Natural killer cell (primary cell): ENCODE measurements at places on chromosomes 12 and 14. TPM values are rescaled to one million over a fixed set of nuclear protein-coding genes. Genes with fewer than 3 reads are reported as not detected.

DNA sequence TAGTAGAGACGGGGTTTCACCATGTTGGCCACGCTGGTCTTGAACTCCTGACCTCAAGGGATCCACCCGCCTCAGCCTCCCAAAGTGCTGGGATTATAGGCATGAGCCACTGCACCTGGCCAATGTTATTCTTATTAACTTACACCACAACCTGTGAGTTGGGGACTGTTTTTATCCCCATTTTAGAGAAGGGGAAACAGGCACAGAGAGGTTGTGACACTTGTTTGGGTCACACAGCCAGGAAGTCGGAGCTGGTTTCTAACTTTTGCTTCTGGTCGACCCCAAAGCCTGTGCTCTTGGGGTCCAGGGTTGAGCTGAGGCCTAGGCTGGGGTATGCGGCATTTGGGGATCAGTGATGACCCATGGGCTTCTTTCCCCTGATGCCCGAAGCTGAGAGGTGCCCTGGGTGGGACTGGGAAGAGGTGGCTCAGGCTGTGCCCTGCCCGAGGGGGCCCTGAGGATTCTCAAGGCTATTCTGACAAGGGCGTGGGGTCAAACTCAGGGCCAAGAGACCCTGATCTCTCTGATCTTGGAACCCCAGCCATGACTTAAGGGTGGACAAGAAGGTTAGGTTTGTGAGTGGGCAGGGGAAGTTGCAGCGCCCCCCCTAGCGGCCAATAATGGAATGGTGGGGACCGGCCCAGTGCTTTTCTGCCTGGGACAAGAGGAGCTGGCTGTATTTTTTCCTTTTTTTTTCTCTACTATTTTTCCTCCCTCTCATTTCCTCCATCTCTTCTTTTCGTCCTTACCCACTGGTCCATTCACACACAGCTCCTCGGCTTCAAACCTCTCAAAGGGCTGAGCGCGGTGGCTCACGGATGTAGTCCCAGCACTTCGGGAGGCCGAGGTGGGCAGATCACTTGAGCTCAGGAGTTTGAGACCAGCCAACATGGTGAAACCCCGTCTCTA, 3.0 kb downstream of the SDSL start:
- no peak overlapping the region for H3K4me3 ChIP-seq
- DNase-seq: peak; percentile 59
- no peaks in the 10 kb centered on the region for H3K36me3 ChIP-seq
- H3K27me3 ChIP-seq: no peaks in the 10 kb centered on the region
- H3K27ac ChIP-seq: no peak overlapping the region
- peaks cover 13% of the 10 kb centered on the region for H3K4me1 ChIP-seq

DNA sequence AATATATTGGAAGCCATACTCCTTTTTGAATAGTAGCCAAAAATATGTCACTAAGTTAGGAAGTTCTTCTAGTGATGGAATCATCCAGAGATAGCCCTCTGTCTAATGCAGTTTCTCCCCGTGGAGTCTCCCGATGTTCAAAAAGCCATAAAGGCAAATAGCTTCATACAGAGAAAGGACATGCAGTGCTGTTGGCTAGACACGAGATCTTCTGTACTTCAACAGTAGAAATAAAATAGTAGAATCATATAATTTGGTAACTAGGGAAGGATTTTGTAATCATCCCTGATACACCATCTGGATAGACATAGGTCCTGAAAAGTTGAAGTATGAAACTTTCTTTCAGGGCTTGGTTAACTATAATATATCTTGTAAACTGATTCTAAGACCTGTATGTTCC, 27.6 kb downstream of the LRFN5 start:
- no peak overlapping the region for H3K27ac ChIP-seq
- H3K36me3 ChIP-seq: no peaks in the 10 kb centered on the region
- no peak for DNase-seq
- H3K4me3 ChIP-seq: no peak overlapping the region
- no peaks in the 10 kb centered on the region for H3K27me3 ChIP-seq

DNA sequence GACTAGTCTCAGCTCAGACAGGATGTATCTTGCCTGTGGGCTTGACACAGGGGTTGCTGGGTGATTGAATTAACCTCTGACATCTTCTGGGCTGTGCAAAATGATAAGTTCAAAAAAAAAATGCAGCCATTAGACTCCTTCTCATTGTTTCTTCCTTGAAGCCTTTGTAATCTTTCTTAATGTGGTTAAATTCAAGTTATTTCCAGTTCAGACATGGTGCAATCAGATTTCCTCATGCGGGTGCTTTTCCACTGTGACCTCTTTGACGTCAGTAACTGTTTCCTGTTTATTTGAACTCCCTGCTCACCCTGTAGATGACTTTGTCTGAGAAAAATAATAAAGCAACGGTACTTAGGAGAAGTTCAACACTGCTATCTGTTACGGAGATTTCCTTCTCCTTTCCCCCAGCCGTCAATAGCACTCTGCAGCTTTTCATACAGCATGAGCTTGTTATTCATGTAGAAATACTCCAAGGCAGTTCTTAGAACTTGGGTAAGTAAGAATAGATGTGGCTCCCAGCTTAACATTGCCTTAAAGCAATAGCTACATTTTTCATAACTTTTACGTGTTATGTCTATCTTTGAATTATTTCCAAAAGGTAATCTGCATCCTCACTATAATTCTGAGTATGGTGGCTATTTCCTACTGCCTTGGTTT, 155.5 kb downstream of the PRKCH start:
- H3K27ac ChIP-seq: peak overlapping the region; percentile 99
- H3K4me3 ChIP-seq: no peak overlapping the region

GRCh38 chr14:31419967-31420318, 407 bp downstream of the HEATR5A start:
- peak overlapping the region; percentile 98 for H3K4me3 ChIP-seq
- peaks cover 6% of the 10 kb centered on the region for H3K4me1 ChIP-seq
- no peaks in the 10 kb centered on the region for H3K27me3 ChIP-seq
- H3K36me3 ChIP-seq: no peaks in the 10 kb centered on the region

DNA sequence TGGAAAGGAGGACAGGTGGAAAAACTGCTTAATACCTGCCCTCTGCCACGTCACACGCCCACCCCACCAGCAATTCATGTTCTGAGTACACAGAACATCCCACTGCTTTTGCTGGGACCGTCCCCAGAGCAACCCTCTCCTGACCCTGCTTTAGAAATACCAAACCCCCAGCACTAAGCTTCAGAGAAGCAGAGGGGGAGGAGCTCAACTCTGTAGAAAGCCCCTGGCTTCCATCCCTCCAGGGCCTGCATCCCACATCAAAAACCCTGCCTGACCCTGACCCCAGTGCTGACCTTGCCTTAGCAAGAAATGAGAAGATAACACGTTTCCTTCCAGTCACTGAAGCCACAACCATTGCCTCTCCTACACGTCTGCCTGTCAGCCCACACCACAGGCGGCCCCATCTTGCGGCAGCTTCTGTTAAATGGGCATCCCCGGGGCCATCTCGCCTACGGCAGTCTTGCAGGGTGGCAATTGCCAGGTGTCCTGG, 19.7 kb downstream of the VDR start:
- no peak overlapping the region for H3K27ac ChIP-seq
- no peak overlapping the region for H3K4me3 ChIP-seq
- H3K36me3 ChIP-seq: no peaks in the 10 kb centered on the region
- peaks cover 3% of the 10 kb centered on the region for H3K27me3 ChIP-seq
- DNase-seq: peak; percentile 57
- H3K4me1 ChIP-seq: peaks cover 44% of the 10 kb centered on the region

DNA sequence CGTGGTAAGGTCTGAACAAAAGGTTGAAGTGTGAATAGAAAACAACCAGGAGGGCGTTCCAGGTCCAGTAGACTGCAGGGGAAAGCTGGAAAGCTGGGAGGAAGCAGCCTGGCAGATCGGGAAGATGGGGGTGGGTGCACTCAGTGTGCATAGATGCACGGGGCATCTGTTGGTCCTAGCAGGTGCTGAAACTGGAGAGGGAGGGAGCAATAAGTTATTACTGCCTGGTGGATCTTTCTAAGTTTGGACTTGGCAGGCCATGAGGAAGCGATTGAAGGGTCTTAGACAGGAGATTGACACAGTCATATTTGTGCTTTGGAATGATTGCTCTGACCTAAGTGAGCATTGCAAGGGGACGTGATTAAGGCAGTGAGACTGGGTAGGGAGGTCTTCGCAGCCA, 194.4 kb downstream of the EFCAB11 start:
- H3K27me3 ChIP-seq: no peaks in the 10 kb centered on the region
- no peak overlapping the region for H3K27ac ChIP-seq
- peaks cover 8% of the 10 kb centered on the region for H3K4me1 ChIP-seq

DNA sequence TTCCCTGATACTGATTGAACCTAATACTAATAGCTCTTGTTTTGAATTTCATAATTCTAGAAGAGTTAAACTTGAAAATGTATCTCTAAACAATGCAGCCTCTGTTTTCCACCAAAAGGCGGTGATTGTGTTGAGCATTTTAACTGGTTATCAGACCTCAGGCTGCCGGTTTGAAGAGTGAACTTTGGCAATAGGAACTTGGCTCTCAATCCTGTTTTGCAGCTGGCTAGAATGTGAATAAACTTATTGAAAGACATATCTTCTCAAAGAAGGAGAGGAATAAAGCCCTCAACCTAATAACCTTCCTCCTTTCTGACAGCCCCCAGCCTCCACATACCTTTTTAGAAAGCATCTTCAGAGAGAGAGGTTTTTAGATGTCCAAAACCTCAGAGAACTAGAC, 105.4 kb downstream of the SRGAP1 start:
- H3K27ac ChIP-seq: no peak overlapping the region
- no peaks in the 10 kb centered on the region for H3K27me3 ChIP-seq
- H3K36me3 ChIP-seq: no peaks in the 10 kb centered on the region
- no peaks in the 10 kb centered on the region for H3K4me1 ChIP-seq
- no peak overlapping the region for H3K4me3 ChIP-seq

GRCh38 chr14:101062601-101063000, 159.1 kb upstream of the RTL1 start:
- no peaks in the 10 kb centered on the region for H3K27me3 ChIP-seq
- H3K27ac ChIP-seq: no peak overlapping the region
- no peaks in the 10 kb centered on the region for H3K4me1 ChIP-seq
- DNase-seq: no peak
- no peaks in the 10 kb centered on the region for H3K36me3 ChIP-seq
- H3K4me3 ChIP-seq: no peak overlapping the region

DNA sequence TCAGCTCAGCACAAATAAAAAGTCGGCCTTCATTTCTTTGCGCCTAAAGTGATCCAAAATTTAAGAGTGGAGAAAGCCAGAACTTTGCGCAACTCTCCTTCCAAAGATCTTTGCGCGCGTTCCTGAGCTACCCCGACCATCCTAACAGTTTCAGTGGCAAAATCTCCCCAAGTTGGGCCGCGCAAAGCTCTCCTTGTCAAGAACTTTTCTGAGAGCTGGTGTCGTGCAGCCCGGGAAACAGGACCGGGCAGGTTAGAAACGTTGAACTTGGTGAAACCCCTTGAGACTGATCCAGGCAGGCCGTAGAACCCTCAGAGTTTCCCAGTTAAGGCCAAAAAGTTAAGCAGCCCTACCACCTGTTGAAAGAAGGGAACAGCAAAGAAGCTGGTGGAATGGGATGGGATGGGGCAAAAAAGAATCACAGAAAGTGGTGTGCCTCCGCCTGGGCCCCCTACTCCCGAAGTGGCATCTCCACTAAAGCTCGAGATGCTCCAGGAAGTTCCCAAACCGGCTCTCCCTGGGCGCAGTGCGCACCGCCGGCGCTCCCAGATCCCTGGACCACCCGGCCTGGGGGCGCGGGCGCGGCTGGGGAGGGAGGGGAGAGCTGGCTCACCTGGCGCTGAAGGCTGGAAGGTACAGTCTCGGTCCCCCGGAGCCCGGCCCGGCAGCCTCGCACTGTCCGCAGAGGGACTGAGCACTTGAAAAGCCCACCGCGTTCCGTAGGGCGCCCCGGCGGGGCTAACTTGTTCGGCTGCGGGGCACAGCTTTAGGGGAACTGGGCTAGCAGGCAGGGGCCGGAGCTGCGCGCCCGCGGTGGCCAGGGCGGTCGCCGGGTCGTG, 768 bp downstream of the DBX2 start:
- no peaks in the 10 kb centered on the region for H3K36me3 ChIP-seq
- H3K27me3 ChIP-seq: peaks cover 18% of the 10 kb centered on the region
- H3K4me1 ChIP-seq: peaks cover 4% of the 10 kb centered on the region
- no peak overlapping the region for H3K27ac ChIP-seq
- no peak for DNase-seq

DNA sequence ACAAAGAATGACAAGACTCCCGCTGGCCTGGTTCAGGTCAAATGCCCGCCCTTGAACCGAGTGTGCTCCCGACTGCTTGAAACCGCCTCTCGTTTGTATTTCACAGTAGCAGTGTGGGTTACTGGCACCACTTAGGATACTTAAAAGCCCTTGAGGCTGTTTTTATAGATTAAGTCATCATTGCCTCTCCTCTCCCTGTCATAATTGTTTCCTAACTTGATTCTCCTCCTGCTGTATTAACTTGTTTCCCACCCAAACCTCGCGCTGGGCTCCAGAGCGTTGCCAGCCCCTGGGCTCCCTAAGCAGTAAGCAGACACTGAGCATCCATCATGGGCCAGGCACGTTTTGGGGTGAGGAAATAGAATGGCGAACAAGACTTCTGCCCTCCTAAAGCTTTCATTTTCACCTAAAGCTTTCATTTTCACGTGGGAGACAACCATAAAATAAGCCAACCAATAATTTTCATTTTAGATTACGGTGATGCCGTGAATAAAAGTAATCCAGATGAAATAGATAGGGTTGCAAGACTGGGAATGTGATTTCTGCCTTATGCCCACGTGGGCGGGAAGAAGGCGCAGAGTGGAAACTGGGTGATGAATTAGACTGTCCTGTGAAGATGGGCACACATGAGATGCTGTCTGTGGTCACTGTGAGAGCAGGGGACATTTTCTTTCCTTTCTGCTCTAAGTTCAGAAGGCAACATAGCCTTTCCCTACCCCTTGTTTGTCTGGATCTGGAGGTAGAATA, 97.5 kb downstream of the PPP2R5C start:
- H3K27me3 ChIP-seq: no peaks in the 10 kb centered on the region
- DNase-seq: no peak
- H3K27ac ChIP-seq: peak overlapping the region; percentile 72
- H3K36me3 ChIP-seq: peaks cover 53% of the 10 kb centered on the region
- H3K4me3 ChIP-seq: no peak overlapping the region

DNA sequence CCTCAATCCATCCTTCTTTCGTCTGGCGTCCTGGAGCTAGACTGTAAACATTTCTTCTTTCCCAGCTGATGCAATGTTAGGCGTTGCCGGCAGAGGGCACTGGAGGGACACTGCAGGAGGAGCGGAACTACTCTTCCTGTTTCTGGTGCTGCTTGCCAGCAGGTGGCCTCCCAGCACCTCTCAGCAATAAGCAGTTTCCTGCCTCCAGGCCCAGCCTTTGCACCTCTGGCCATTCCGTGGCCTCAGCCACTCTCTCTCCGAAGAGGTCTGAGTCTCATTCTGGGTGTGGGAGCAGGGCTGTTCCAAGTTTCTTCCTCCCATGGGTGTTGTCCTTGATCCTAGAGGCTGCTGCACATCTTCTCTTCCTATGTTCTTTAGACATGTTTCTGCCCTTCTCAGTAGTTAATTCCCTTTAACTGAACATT, 7.5 kb upstream of the ASPG start:
- H3K27ac ChIP-seq: peak overlapping the region; percentile 11
- no peaks in the 10 kb centered on the region for H3K36me3 ChIP-seq
- no peak overlapping the region for H3K4me3 ChIP-seq
- H3K27me3 ChIP-seq: no peaks in the 10 kb centered on the region
- peaks cover 6% of the 10 kb centered on the region for H3K4me1 ChIP-seq

Gene HOXC10
- total RNA-seq: not detected

Gene VRTN
- not detected for total RNA-seq

Gene SLC22A17
- 0.28 TPM for total RNA-seq

Gene TAS2R31
- total RNA-seq: 3.7 TPM

Gene MAPK1IP1L
- total RNA-seq: 119 TPM

Gene IQSEC3
- total RNA-seq: 5.3 TPM
